ENCODE measurements at places on chromosomes 13 and 19.

GRCh38 chr19:57537953-57538547 lies 10.9 kb downstream of the ZNF549 start:
- DNase-seq: no peak

DNA sequence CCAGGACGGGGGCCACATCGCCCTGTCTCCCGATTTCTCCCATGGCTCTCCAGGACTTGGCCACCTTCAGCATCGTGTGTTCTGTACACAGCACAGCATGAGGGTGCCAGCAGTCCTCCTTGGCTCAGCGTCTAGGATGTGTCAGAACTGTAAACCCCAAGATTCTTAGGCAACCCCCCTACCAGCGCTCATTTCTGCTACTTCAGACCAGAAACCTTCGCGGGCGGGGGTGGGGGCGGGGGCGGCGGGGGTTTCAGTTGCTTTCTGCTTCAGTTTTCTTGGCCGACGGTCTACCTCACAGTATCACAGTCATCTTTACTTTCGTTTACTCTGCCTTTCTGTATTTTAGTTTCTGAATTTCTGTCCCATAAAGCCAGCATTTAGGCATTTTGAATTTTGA lies 82.4 kb downstream of the GGACT start:
- no peak for DNase-seq

DNA sequence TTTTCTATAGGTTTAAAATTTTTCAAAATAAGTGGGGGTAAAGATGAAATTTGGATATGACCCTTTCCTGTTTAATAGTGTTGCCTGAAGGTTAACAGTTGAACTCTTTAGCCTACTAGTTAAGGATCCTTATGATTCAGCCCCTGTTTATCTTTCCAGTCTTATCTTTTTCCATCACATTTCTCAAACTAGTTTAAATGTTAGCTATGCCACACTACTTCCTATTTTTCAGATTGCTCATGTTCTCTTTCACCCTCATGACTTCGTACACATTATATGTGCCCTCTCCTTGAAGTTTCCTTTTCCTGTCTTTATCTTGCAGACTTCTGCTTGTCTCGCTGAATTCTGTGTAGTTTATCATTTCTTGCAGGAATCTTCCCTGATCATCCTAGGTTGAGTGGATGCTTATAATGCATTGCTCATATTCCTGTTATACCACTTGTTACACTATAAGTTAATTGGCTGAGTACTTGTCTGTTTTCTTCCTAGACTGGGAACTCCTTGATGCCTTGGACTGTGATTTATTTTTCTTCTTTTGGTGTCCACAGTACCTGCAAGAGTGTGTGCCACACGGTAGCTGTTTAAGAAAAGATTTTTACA lies 86.7 kb downstream of the FNDC3A start:
- DNase-seq: no peak

DNA sequence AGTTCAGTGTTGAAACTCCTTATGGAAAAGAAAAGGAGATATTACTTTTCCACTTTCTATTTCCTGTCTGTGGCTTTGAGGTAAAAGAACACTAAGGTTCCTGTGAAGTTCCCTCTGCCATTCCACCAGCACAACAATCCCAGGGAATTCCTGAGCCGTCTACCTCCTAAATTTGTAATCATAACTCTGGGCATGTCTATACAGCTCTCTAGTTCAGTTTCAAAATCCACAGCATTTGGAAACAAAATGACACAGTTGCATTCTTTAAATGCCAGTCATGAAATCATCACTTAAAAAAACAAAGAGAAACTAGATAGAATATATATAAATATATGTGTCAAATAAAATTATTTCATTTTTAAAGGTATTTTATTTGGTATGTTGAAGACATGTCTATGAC lies 9.0 kb upstream of the THSD1 start:
- DNase-seq: no peak

- no peak for DNase-seq
Measured at GRCh38 chr13:49320975-49321374, 73.2 kb downstream of the CDADC1 start.

GRCh38 chr13:96781141-96781540 lies 213.1 kb downstream of the OXGR1 start:
- no peak for DNase-seq

GRCh38 chr13:96744367-96745331 lies 249.6 kb downstream of the OXGR1 start:
- DNase-seq: no peak

DNA sequence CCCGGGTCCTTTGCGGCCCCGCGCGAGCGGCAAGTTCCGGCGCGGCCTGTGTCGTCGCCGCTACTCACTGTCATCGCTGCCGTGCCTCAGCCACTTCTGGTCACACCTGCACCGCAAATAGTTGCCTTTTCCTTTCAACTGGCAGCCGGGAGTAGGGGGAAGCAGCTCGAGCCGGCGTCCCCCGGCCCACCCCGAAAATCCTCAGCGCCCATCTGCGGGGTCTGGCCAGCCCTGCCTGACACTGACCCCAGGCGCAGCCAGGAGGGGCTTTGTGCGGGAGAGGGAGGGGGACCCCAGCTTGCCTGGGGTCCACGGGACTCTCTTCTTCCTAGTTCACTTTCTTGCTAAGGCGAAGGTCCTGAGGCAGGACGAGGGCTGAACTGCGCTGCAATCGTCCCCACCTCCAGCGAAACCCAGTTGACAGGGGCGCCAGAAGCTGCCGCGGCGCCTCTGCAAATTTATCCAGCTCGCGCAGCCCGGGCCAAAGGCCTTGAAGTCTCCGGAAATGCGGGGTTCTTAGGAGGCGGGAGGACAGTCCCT lies 1.7 kb downstream of the PDX1 start:
- DNase-seq: no peak

GRCh38 chr13:97430296-97430695 lies 3.7 kb upstream of the RAP2A start:
- DNase-seq: no peak

- no peak for DNase-seq
Measured at GRCh38 chr19:3178973-3179738, 587 bp downstream of the S1PR4 start.

DNA sequence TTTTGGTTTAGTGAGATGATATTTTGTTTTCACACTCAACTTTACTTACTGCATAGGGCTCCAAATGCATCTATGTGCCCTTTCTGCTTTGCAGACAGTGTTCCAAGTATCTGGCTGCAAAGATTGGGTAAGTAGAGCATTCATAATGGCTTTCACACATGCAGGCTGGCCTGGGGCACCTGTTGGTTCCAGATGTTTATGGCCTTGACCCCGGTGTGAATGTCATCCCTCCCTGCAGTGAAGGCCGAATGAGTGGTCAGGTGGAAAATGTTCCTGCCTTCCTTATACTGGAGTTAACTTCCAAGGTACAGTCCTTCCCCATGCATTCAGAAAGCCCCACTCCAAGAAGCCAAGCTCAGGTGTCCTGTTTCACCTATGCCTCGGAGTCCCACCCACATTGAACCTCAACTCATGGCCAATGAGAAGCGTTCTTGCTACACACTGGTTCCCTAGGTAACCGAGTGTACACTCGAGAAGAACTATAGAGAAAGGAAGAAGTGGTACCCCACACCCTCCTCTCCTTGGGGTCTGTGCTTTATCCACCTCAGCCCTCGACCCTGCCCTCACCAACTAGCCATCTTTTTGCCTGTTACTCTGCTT lies 23.0 kb upstream of the ZNF536 start:
- DNase-seq: no peak

GRCh38 chr19:32017176-32017953 lies 328.0 kb upstream of the ZNF507 start:
- DNase-seq: no peak

GRCh38 chr19:48856921-48857320 lies 11.5 kb downstream of the PLEKHA4 start:
- no peak for DNase-seq

Measured in stimulated activated CD8-positive, alpha-beta memory T cell treated with anti-CD3 and anti-CD28 coated beads, Interleukin-15, amount 100 ng/mL, for 1 hour (primary cell).